Dorsolateral prefrontal cortex (tissue), 122 donors: ENCODE measurements at places on chromosomes 1 and 21.

DNA sequence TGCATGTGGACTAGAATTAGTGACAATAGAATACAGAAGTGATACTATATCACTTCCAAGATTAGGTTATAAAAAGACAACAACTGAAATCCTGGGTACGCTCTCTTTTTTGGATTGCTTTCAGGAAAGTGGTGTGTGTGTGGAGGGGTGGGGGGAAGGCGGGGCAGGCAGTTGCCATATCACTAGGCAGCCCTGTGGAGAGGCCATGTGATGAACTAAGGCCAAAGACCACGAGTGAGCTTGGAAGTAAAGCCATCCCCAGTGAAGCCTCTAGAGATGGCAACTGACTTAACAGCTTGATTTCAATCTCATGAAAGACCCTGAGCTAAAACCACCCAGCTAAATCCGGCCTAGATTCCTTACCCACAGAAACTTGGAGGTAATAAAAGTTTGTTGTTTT lies 6.2 kb upstream of the ASPM start:
- no peak for DNase-seq

GRCh38 chr1:75787524-75787923 lies 1.5 kb downstream of the RABGGTB start:
- no peak for DNase-seq

DNA sequence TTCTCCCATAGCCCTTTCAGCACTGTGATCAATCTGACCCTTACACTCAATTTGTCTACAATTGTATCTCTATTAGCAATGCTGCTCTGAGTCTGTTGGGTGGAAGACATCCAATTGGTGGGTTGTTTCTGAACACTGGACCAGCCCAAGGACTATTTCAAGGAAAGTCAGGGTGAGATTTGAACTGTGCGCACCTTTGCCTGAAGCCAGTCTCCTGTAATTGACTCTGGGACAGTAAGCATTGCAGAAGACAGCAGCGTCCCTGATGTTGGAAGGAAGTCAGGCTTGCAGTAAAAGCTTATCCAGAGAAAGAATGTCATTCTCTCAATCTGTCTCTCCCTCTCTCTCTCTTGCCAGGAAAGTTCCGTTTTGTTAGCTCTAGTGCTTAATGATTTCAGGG lies 233.9 kb downstream of the KIF26B start:
- no peak for DNase-seq

DNA sequence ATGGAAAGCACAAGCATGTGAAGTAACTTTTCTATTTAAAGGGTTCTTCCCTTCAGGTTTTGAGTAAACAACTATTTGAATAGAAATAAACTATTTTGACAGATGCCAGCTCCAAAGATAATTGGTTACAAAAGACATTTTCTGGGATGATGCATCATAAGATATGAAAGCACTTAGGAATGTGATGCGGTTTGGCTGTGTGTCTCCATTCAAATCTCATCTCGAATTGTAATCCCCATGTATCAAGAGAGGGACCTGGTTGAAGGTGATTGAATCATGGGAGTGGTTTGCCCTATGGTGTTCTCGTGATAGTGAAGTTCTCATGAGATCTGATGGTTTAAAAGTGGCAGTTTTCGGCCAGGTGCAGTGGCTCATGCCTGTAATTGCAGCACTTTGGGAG lies 6.4 kb downstream of the DISP1 start:
- no peak for DNase-seq

- DNase-seq: no peak
These were observed 889.7 kb downstream of the ADGRL2 start for GRCh38 chr1:82690411-82690810.

- DNase-seq: no peak
These were observed 79.4 kb downstream of the SPATA46 start for GRCh38 chr1:162297208-162297607.

DNA sequence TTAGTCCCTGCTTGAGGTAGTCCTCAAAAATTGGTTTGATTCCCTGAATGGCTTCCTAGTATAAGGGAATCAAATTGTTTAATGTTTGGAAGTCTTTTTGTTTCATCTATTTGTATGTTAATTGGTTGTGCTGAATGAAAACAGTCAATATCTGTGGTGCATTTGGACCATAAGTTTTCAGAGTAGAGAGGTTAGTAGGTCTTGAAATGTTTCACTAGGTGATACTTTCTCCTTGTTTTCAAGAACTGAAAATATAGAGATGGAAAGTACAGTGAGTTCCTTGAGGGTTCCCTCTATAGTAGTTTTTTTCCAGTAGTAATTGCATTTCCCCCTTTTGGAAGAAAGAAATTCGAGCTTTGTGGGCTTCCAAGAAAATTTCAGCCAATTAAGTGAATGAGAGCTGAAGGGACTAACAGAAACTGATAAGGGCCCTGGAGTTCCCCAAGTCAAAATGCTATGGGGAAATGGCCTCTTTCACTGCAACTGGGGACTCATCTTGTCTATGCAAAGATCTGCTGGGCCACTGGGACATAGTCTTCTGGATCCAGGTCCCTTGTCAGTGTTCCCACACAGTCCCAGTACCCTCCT lies 18.6 kb upstream of the CEP350 start:
- DNase-seq: no peak

DNA sequence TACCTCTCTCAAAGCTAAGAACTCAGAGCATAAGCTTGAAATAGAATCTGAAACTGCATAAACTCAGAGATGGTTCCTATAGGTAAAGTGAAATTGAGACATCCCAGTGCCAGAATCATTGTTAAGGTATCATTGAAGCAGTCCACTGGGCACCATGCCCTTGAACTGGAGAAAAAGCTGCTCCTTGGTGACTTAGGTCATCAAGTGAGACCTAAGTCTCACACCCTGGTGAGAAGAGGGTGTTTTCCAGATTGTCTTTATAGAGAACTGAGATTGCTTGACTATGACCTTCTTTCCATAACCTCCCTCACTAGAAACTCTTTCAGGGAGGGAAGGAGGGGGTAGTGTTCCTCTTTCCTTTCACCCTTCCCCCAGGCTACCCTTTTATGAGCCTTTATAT lies 9.4 kb upstream of the ATP6V1G3 start:
- no peak for DNase-seq

DNA sequence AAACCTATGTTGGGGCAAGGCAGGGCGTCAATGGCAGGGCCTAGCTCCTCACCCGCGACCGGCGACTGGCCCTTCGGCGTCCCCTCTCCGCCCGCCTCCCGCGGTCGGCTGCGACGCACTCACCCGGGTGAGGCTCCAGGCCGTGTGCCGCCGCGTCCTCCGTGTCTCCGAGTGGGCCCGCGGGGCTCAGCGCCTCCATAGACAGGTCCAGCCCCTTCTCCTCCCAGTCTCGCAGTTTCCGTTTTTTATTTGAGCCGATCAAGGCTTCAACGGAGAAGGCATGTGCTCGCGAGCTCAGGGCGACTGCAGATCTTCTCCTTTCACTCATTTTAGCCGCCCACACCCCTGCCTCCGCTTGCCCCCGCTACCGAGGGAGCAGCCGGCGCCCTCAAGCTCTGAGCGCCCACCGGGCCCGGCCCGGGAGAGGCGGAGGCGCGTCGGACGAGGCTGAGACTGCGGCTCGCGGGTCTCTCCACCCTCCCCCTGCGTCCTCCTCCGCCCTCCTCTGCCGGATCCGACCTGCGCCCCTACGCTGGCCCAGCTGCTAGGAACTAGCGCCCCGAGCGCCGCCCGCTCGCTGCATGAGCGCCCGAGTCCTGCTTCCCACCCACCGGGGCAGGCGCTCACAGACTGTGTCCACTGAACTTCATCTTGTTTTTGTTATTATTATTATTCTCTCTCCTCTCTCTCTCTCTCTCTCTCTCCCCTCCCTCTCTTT lies 516 bp downstream of the TBX15 start:
- no peak for DNase-seq

DNA sequence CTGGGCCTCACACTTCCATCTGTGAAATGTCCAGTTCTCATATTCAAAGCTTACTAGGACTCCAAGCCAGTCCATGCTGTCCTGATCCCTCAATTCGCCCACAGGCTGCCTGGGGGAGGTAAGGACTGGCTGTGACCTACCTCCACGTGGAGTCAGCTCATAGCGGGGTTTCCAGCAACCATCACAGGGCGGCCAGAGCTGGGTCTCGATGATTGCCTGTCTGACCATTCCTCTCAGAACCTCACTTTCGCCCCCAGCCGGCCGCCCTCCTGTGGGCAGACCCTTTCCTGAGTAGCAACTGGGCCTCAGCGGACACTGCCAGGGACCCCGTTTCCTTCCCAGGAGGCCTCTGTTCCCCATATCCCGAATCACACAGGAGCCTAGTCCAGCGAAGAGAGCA lies 3.4 kb upstream of the RUNX3 start:
- DNase-seq: no peak

- no peak for DNase-seq
These were observed 394.3 kb upstream of the ADGRL2 start for GRCh38 chr1:81406292-81406999.

GRCh38 chr1:91499346-91499745 lies 1.3 kb upstream of the CDC7 start:
- no peak for DNase-seq

- DNase-seq: no peak
These were observed 402.6 kb downstream of the SIPA1L2 start for GRCh38 chr1:232227306-232227705.

DNA sequence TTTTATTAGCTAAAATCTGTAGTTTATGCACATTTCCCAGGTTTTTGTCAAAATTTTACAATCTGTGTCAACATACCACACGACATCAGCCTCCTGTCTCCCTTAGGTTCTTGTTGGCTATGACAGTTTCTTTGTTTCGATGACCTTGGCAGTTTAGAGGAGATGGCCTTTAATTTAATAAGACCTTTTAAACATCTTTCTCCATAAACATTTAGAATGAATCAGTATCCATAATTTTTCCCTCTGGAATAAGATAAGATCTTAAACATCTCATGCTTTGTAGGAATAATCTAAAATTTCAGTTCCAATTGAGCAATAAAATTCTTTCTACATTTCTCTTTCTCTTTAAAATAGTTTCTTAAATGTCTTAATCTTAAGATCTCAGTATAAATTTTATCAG lies 28.7 kb upstream of the DYRK1A start:
- no peak for DNase-seq

DNA sequence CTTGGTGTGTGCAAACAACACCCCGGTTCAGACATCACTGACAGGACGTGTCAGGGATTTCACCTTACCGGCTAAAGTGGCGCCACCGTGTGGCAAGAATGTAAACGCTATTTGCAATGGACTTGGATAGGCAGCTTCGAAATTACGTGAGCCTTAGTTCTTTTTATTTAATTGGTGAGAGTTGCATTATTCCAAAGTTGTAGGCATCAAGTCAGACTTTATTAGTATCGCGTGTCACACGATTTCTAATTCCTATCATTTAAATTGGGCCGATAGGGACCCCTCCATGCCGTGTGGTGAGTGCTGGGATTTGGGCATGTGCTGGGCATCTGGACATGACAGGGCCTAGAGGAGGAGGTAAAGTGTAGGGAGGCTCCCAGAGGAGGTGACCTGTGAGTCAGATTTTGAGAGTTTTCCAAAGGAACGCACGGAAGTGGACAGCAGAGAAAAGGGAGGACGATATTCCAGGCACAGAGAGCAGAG lies 14.5 kb upstream of the CPT2 start:
- DNase-seq: peak; percentile 76

- no peak for DNase-seq
These were observed 8.3 kb downstream of the TNR start for GRCh38 chr1:175735144-175735543.

DNA sequence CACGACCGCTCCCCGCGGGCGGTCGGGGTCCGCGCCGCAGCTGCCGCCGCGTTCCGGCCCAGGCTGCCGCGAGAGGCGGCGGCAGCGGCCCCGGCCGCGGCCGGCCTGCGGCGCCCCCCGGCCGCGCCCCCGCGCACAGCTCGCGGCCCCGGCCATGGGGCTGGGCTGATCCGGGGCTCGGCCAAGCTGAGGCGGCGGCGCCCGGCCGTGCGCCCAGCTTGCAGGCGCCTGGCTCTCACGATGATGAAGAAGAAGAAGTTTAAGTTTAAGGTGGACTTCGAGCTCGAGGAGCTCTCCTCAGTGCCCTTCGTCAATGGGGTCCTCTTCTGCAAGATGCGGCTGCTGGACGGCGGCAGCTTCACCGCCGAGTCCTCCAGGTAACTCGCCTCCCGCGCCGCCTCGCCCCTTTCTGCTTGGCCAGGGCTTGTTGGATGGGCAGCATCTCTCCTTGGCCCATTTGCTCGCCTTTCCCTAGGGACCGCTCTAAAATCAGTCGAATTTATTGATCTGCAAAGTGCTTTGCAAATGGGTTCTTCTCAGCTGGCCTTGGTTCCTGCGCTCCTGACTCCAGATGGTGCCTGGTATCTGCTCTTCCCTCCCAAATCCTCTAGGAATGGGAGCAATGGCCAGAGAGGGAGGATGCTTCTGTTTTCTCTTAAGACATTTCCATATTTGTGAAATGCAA lies 431 bp downstream of the EEIG2 start:
- peak; percentile 49 for DNase-seq

DNA sequence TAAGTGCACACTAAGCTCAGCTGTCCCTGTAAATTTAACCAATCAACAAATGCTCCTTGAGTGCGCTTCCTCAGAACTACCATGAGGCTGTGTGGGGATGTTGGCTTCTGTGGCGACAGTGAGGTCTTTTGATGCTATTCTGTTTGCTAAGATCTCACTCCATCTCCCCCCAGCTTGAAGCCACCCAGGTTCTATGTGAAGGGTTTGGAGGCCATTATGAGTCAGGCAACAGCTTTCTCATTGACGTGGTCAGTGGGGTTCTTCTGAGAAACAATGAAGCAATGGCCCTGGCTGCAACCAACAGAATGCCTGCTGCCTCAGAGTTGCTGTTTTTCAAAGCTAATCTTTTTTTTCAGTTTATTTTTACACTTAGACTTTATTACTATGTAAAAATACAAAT lies 205.5 kb downstream of the PTBP2 start:
- DNase-seq: no peak

DNA sequence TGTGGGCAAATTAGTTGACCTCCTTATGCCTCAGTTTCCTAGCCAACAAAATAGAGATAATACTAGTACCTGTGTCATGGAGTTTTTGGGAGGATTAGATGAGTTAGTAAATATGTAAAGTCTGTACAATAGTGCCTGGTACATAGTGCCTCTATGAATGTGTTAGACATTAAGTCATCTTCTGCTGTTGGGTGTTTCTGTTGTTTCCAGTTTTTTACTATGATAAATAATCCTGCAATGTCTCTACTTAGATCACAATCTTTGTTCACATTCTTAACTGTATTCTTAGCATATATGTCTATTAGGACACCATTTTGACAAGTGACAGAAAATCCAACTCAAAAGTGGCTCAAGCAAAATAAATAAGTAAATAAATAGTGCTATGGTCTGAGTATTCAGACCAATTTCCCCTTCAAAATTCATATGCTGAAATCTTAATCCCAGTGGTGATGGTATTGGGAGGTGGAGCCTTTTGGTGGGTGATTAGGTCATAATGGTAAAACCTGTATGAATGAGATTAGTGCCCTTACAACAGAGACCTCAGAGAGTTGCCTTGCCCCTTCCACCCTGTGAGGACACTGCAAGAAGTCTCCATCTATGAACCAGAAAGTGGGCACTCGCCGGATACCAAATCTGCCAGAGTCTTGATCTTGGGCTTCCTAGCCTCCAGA lies 84.3 kb downstream of the DIRAS3 start:
- DNase-seq: no peak

- DNase-seq: peak; percentile 43
These were observed 21.8 kb downstream of the MIS18A start for GRCh38 chr21:32256873-32257620.
